ENCODE measurements at places on chromosomes 4 and X. TPM values are rescaled to one million over a fixed set of nuclear protein-coding genes. Genes with fewer than 3 reads are reported as not detected.

The PAK3 gene
- 73.3 TPM for total RNA-seq

The CTAG2 gene
- total RNA-seq, result not detected

The GRXCR1 gene
- total RNA-seq, result not detected

The PF4V1 gene
- total RNA-seq, result not detected

The CT45A3 gene
- not detected for total RNA-seq
